ENCODE measurements at places on chromosomes 5 and 9.
A peak's percentile ranks its signal among the peaks of the same experiment; 100 is the strongest.

GRCh38 chr5:169637085-169637548 lies at the start of gene DOCK2:
DOCK2 (plus strand) TSS chr5:169637275; CDS start chr5:169637327, 52 bp downstream.
- no peak for DNase-seq

- no peak for DNase-seq
Measured at GRCh38 chr9:85202596-85202995, 533.1 kb downstream of the NTRK2 start.

DNA sequence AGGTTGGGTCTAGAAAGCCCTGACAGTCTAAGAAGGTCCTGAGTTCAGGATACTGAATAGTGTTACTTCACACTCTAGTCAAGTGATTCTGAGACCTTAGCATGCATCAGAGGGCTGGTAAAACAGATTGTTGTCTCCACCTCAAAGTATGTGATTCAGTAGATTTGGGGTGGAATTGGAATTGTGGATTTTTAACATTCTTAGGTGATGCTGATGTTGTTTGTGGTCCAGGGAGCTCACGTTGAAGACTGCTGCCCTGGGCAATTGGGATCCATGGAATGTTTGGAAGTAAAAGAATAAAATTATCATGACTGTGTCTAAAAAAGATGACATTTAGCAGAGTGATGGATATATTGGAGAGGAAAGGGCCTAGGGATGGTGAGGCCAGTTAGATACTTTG lies 75.6 kb downstream of the VCAN start:
- no peak for DNase-seq

- DNase-seq = no peak
Measured at GRCh38 chr9:134983074-134983473, 65.4 kb upstream of the FCN1 start.

GRCh38 chr5:38554861-38555260 lies 1.6 kb downstream of the LIFR start:
- DNase-seq = peak; percentile 39

DNA sequence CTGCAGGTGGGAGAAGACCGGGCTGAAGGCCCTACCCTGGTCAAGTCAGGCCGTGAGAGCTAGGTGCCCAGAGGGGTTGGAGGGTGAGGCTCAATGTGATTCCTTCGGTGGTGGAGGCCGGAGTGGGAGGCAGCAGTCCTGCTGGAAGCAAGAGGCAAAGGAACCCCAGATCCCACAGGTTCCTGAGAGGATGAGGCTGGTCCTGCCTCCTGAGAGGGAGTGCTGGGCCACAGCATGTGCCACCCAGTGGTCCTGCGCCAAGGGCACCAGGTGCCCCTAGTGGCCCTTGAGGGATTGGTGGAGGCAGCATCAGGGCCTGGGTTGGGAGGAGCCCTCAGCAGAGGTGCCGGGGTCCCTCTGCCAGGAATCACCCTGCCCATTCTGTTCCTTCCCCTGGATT lies 59.1 kb downstream of the BARX1 start:
- DNase-seq = no peak

DNA sequence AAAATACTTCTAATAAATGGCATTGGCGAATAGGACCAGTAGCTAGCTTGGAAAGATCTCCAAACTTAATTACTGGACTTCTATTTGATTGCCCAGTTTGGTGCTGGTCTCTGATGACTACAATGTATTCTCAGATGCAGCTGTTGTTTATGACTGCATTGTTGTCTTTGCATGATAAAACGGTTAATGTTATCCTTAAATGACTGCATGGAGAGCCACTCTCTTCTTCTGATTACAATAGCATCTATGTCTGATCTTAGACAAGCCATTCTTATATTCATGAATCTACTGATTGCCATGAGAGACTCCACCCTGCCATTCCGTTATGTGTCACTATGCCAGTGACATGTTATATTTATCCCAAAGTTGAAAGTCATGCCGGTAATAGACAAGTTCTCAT lies 42.9 kb upstream of the ERBIN start:
- DNase-seq = no peak

- DNase-seq = no peak
Measured at GRCh38 chr5:79931866-79932265, 59.2 kb downstream of the MTX3 start.

DNA sequence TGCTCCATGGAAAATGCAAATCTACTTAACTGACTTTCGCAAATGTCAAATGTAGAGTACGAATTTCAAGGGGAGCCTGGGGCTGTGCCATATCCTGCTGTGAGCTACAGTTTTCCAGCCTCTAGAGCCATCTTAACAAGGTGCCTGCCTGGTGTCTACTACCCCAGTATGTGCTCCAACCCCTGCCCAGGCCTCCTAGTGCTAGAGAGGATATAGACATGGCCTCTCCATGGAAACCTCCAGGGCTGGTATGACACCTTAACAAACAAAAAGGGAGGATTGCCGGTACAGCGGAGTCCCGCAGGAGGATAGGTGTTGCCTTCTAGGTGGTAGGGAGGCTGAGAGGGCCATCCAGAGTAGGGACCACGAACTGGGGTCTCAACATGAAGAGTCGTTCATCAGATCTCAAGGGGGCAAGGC lies 13.6 kb upstream of the IL3 start:
- DNase-seq = no peak

DNA sequence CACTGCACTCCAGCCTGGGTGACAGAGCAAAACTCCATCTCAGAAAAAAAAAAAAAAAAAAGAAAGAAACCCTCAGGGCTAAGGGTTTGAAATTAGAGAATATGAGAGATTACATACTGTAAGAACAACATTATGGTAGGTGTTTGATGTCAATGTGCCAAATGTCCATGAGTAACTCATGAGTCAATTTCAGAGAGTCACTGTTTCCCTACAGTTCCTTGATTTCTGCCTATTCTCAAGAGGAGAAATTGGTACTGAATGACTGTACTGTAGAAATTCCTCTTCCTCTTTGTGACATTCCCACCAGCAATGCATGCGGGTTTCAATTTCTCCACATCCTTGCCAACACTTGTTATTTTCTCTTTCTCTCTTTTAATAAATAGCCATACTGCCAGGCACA lies 35.2 kb downstream of the MARVELD2 start:
- DNase-seq = no peak

DNA sequence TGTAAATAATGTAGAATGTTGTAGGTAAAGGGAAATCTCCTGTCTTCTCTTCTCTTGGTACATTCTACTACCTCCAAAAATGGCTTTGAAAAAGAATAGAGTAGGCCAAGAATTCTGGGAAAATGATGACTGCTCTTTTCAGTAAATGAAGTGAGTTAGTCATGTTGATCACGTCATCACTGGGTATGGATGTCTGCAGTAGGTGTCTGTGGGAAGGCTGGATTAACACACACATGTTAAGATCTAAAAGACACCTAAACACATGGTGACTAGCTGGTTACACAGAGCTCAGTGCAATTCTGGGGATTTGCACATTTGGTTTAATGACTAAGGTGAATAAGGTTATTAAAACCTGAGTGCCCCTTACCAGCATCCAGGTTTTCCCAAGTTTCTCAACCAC lies 161.5 kb downstream of the CEP120 start:
- DNase-seq = no peak

DNA sequence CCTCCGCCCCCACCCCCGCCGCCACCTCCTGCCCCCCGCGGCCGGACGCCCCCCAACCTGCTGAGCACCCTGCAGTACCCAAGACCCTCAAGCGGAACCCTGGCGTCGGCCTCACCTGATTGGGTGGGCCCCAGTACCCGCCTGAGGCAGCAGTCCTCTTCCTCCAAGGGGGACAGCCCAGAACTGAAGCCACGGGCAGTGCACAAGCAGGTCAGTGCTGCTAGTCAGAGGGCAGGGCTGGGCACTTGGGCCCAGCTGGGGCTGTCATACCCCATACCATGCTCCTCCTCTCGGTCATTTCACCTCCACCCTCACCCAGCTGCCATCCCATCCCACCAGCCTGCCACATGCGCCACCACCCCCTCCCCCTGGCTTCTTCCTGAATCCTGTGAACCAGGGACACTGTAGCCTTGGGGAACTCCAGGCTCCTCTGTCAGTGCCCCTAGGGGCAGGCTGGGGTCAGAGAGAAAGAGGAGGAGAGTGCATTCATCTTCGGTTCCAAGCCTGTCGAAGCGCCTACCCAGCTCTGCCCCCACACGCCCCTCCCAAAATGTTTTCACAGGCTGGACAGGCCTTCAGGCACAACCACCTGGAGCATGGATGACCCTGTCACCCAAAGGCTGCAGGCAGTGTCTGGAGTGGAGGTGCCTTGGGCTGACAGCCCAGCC lies 122.0 kb downstream of the DAB2IP start:
- DNase-seq = no peak

GRCh38 chr5:80864706-80865435 lies 95.3 kb upstream of the RASGRF2 start:
- DNase-seq = no peak

GRCh38 chr5:119288379-119289033 lies 67.3 kb upstream of the TNFAIP8 start:
- no peak for DNase-seq

DNA sequence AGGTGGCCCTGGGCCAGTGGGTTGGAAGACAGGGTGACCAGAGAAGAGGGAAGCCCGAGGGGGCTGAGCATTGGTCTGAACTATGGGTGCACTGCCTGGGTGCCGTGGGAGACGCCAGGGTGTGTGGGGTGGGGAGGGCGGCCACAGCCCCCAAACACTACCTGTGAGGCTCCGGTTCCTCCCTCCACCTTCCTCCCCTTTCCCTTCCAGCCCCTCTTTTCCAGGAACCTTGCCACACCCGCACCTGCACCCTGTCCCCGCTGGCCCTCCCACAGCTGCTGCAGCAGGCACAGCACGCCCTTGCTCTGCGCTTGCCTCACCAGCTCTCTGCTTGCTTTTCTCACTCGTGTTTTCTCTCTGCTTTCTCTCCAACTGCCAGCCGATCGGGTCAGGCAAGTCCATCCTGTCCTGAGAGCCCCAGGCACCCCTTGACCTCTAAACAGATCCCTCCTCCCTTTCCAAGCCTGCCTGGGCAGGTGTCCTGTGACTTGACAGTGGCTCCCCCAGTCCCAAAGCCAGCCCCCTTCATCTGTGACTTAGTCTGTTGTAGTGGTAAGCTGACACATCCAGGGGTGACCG lies 193.7 kb downstream of the MSX2 start:
- no peak for DNase-seq

GRCh38 chr5:135986401-135986800 lies 31.6 kb upstream of the LECT2 start:
- no peak for DNase-seq

DNA sequence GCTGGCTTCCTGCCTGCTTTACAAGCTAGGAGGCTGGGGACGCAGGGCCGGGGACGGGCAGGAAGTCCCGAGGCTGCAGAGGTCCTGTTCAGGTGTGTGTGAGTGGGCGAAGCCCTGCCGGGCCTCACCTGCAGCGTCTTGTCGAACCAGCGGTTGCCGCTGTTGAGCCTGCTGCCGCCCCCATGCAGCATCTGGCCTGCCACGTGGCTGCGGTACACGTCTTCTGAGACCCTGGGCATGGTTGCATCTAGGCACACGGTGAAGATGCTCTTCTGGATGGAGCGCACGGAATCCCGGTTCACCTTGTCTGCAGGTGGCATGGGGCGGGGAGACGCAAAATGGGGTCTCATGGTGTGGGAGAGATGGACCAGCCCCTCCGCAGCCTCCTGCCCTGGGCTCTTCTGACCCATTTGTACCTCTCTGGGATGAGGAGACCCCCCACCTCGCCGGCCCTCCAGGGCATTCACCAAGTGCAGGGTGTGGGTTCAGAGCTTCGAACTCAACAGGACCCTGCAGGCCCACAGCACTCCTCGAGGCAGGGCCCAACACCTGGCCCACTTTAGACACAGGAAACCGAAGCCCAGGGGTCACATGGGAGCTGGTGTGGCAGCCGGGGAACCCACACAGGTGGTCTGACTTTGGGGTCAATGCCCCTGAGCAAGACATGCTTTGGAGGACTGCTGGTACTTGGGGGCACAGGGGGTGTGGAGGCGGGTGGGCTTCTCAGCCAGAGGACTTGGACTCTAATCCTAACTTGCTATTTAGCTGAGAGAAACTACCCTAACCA lies 10.0 kb downstream of the CRAT start:
- no peak for DNase-seq

DNA sequence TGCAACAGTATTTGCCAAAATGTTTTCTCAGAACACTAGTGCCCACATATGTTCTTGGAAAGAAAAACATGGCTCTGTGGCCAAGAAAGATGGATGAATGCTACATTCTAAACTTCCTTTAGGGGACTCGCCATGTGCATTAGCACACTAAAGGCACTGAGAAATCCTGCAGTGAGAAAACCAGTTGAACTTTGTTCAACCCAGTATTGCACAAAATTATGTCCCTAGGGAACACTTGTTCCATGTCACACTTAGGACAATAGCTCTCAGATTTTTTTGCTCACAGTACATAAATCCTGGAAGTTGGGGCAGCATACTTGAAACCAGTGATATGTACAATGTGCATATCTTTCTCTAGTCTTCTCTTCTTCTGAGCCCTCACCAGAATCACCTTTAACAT lies 96.6 kb downstream of the ADRB2 start:
- DNase-seq = no peak

DNA sequence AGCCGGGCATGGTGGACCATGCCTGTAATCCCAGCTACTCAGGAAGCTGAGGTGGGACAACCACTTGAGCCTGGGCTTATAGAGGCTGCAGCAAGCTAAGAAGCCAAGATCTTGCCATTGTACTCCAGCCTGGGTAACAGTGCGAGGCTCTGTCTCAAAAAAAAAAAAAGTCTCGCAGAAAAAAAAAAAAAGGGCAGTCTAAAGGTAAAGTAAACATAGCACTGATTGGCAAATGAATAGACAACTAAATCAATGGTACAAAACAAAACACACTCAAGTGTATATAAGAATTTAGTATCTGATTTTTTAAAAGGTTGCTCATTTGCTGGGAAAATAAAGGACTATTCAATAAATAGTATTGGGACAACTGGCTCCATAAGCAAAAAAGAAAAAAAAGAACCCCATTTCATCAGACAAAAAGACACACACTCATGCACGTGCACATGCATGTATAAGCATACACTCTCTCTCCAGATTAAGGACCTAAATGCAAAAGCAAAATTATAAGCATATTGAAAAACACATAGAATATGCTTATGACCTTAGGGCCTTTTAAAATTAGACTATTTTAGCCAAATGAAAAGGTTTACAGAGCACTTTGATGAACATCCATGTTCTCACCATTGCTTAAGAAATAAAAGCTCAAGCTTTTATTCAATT lies 5.7 kb downstream of the IL6ST start:
- no peak for DNase-seq

- DNase-seq = no peak
Measured at GRCh38 chr9:2597483-2597882, 24.1 kb upstream of the VLDLR start.

DNA sequence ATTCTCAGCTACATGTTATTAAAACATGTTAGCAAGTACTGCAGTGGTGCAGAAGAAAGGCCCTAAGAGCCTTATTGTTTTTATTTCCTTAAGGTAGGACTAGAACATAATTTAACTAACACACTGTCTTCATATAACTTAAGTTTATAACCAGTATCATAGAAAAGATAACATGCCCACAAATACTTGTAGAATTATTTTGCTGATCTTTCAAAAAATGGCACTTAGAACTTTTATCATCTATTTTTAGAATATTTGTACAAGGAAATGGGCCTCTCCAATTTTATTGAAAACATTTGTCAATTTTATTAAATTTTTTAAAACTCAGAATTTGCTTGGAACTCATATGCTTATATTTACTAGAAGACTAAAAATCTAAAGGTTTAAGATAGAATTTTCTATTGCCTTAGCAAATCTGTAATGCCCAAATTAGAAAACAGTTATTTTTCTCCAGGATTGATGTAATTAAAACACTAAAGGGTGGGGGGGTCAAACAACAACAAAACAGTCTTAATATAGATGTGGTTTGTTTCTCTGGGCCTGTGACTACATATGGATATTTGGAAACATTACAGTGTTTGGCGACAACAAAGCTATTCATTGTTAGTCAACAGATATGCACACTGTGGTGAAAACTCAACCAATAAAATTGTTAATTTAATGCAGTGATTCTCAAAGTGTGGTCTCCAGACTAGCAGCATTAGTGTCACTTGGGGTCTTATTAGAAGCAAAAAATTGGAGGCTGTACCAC lies 360.4 kb downstream of the PDE4D start:
- DNase-seq = no peak

Measured in SHP77 treated with DMSO at 0.1 percent for 48 hours (cell line).